Left forelimb (tissue), 1 donor: ENCODE measurements at places on chromosomes 16 and 17.

DNA sequence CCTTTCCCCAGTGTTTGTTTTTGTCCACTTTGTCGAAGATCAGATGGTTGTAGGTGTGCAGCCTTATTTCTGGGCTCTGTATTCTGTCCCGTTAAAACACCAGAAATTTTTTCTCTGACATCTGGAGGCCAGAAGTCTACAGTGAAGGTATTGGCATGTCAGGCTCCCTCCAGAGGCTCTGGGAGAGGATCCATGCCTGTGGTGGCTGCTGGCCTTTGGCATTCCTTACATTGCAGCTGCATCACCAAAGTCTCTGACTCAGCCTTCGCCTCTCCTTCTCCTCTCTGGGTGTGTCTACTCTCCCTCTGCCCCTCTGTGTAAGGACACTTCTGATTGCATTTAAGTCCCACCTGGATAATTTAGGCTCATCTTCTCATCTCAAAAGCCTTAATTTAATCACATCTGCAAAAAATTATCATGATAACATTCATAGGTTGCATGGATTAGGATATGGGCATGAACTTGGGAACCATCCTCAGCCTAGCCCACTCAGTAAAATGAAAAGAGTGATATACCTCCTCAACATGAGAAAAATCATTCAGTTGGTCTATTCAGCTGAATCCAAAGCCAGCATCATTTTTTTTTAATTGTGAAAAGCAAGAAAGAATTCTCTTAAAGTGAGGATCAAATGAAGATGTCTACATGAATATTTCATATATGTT, 78.0 kb downstream of the MAP2K6 start:
- DNase-seq: no peak

DNA sequence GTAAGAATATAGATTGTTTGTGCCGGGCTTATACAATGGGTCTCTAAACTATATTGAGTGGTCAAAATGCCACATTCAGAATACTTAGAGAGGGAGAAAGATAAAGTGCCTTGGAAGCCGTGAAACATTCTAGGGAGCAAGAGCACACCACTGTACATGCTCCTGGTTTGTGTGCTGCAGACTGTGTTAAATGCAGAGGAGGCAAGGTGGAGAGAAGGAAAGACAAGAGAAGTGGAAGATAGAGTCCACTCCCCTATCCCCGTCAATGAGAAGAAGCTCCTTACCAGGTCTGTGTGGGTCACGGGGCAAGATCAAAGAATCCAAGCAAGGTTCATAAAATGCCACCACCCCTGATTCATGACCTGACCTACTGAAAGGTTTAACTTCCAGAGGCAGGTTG, 267.1 kb upstream of the TBX2 start:
- DNase-seq: no peak

- DNase-seq: no peak
Measured at GRCh38 chr16:55369151-55369550, 45.1 kb downstream of the IRX6 start.

DNA sequence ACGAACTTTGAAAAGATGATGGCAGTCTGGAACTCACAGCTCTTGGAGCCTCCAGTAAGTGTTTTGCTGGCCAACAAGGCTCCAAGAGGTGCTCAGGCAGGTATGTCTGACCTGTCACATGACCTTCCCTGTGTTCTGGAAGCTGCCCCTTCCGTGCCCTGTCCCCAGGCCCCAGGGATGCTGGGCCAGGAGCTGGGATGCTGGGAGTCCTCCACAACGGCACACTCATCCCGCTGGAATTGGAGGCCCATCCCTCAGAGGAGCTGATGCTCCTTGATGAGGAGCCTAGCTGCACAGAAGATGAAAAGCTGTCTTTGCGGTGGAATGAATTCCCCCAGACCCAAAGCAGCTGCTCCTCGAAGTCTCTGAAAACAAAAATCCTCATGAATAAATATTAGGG, 47.8 kb downstream of the HOXB1 start:
- no peak for DNase-seq

GRCh38 chr17:27471321-27472269, 15.3 kb downstream of the KSR1 start:
- DNase-seq: no peak

GRCh38 chr17:67509390-67510287, 132.6 kb downstream of the PITPNC1 start:
- no peak for DNase-seq

- no peak for DNase-seq
Measured at GRCh38 chr16:52584354-52585320, 37.7 kb upstream of the TOX3 start.

DNA sequence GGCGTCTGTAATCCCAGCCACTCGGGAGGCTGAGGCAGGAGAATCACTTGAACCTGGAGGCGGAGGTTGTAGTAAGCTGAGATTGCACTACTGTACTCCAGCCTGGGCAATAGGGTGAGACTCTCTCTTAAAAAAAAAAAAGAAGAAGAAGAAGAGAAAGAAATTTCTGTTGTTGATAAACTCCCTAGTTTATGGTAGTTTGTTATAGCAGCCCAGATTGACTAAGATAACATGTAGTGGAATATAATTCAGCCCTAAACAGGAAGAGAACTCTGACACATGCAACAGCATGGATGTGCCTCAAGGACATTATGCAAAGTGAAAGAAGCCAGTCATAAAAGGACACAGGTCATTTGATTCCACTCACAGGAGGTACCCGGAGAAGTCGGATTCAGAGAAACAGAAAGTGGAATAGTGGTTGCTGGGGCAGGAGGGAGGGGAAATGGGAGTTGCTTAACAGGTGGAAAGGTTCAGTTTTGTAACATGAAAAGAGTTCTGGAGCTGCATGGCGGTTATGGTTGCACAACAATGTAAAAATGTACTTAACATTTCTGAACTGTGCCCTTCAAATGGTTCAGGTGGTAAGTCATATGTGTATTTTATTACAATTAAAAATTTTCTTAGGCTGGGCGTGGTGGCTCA, 26.0 kb upstream of the PRM1 start:
- no peak for DNase-seq

DNA sequence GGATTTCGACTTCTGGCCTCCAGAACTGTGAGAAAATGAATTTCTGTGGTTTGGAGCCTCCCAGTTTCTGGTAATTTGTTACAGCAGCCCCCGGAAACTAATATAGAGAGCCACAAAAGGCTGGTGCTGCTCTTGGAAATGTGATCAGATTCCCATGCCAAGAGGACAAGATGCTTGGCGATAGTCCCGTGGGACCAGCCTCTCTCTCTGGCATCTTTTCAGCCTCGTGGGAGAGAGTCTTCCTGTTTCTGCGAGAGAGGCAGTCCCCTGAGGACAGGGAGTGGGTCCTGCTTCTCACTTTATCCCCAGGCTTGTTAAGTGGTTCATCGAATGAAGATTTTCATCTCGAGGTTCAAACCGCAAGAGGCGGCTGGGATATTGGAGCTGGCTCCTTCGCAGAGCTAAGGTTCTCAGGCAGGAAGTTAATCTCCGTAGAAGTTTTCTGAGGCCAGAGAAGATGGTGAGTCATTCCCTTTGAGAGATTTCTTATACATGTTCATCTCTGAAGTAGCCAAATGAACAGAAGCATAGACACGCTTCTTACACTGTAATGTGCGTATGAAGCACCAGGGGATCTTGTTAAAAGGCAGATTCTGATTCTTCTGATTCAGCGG, 211.6 kb upstream of the SDK2 start:
- DNase-seq: no peak

- no peak for DNase-seq
Measured at GRCh38 chr17:30369995-30370394, 8.7 kb upstream of the CPD start.

GRCh38 chr17:53896047-53896446, 73.3 kb downstream of the KIF2B start:
- no peak for DNase-seq

GRCh38 chr17:44733753-44734152, 25.0 kb upstream of the ADAM11 start:
- DNase-seq: no peak

GRCh38 chr16:8720080-8720966, 45.9 kb downstream of the ABAT start:
- peak; percentile 85 for DNase-seq

DNA sequence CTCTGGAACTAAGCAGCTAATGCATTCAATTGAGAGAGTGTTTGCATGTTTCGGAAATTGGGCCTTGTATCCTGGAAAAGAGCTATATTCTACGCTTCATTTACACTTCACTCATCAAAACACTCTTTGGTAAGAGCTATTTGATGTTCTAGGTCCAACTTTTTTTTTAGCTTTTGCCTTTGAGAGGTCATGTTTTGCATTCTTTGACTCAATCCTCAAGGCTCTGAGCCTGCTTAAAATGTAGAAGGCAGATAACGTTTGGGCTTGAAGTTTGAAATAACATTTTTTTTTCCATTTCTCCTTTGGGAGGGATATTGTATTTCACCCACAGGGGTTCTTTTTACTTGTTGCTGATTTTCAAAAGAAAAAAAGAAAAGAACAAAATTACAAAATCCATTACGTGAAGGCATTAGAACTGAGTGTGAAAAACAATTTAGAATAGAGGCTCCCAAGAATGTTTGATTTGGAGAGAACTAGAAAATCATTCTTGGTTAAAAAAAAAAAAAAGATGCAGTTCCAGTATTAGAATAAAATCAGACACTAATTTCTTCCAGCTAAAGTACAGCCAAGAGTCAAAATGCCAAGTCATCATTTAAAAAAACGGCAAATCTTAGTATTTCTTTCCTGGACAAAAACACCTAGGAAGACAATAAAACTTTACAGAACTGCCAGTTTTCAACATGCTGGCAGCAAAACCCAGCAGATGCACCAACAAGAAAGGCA, 268.5 kb downstream of the GRIN2A start:
- DNase-seq: no peak

DNA sequence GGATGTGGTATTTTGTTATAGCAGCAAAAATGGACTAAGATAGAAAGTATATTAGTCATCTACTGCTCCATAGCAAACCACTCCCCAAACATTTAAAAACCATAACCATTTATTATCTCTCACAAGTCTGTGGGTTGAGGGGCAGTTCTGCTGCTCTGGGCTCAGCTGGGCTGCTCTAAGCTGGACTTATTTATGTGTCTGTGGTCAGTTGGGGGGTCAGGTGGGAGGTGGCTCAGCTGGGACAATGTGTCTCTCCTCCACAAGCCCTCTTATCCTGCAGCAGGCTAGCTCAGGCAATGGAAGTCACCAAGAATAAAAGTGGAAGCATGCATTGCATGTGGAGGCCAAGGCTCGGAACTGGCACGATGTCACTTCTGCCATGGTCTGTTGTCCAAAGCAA, 226.1 kb upstream of the N4BP1 start:
- DNase-seq: no peak

DNA sequence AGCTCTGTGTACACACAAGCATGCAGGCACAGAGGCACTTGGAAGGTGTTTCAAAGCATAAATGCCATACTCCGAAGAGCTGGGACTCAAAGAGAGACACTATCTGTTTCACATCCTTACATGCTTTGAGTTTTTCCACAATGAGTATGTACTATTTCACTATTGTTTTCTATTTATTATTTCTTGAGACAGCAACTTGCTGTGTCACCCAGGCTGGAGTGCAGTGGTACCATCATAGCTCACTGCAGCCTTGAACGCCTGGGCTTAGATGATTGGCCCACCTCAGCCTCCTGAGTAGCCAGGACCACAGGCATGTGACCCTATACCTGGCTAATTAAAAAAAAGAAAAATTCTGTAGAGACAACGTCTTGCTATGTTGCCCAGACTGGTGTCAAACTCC, 31.6 kb downstream of the CYB5D2 start:
- DNase-seq: no peak

GRCh38 chr16:11400076-11400475, 54.8 kb downstream of the RMI2 start:
- no peak for DNase-seq

DNA sequence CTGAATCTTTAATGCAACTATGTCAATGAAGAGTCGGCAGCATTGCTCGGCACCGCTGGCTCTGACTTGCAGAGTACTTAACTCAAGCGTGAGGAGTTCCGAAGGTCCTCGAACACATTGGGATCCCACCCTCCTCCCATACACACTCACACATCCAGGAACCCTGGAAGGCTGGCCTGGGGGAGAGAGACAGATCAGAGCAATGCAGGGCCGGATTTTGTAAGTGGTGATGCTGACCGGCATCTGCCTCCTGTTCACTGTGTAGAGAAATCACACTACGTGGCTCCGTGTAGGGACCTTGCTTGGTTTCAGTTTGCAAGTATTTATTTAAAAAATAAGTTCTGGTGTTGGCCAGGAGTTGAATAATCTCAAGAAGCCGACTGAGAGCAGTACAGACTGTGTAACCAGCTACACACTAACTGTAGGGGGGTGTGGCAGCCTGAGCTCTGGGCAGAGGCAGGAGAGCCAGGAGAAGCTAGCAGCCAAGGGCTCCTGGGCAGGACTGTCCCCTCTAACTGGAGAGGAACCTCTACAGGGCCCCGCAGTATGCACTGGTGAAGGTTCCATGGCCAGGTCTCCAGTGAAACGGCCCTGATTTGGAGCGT, 190.2 kb upstream of the TNRC6C start:
- DNase-seq: no peak
